ENCODE measurements at places on chromosomes 7 and 10.

GRCh38 chr10:124323806-124324205 lies 94.9 kb downstream of the OAT start:
- no peak for DNase-seq

GRCh38 chr7:128166603-128167041 lies 74.5 kb upstream of the LEP start:
- no peak for DNase-seq

DNA sequence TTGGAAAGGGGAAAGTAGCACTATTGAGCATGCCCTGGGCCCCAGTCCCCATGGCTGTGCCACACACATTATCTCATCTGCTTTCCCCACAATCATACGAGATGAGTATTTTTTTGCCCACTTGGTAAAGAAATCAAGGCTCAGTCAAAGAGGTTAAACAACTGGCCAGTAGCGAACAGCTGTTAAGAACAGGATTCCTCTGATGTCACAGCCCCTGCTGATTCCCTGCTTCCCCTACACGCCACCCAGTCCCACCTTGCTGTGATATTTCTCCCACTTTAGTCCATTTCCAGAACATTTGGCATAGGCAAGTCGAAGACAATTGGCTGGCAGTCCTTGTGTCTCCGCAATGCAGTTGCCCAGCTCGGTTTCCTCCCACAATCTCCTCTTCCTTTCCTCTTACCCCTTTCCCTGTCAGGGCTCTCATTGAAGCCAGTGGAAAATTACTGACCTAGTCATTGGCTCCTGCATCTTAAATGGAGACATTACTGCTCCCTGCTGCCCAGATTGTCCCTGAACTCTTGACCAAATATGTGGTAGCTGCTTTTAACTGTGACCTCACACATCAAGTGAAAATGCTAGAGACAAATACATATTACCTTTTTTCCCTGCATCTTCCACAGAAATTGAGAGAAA lies 56.5 kb upstream of the EEPD1 start:
- DNase-seq, result no peak

GRCh38 chr7:74454021-74454924 lies 567 bp downstream of the GTF2IRD1 start:
- DNase-seq, result no peak

GRCh38 chr10:102918817-102919245 lies 737 bp downstream of the CNNM2 start:
- no peak for DNase-seq

DNA sequence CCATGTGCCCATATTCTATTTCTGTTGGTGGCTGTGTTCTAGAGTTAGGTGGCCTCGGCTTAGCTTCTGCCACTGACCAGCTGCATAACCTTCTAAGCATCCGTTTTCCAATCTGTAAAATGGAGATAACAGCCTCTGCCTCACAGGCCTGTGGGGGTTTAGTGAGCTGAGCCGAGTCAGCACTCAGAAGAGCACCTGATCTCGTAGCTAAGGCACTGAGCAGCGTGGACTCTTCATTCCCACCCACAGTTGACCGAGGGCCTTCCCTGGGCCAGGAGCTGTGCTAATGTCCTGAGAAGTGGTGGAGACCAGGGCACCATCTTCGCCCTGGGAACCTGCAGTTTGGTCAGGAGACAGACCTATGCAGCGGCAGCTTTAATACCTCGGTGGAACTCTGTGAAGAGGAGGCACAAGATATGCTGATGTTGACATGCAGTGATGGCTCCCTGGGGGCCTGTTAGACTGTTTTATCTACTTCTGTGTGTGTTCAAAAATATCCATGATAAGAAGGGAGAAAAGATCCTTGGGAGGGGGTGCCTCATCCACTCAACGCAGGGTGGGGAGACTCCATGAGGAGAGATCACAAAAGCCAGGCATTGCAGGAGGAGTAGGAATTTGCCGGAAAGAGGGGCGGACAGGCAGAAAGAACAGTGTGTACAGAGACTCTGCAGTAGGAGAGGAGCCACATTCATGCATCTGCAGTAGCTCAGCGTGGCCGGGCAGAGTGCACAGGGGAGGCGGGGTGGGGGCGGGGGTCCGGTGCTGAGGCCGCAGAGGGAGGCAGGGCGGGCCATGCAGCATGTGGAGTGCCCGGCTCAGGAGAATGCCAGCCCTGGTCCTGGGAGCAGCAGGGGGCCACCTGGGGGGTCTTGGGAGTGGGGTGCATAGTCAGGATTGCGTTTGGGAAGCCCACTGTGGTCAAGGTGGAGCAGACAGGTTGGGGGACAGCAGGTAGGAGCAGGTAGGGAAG lies 136.8 kb downstream of the C10orf105 start:
- DNase-seq, result no peak

DNA sequence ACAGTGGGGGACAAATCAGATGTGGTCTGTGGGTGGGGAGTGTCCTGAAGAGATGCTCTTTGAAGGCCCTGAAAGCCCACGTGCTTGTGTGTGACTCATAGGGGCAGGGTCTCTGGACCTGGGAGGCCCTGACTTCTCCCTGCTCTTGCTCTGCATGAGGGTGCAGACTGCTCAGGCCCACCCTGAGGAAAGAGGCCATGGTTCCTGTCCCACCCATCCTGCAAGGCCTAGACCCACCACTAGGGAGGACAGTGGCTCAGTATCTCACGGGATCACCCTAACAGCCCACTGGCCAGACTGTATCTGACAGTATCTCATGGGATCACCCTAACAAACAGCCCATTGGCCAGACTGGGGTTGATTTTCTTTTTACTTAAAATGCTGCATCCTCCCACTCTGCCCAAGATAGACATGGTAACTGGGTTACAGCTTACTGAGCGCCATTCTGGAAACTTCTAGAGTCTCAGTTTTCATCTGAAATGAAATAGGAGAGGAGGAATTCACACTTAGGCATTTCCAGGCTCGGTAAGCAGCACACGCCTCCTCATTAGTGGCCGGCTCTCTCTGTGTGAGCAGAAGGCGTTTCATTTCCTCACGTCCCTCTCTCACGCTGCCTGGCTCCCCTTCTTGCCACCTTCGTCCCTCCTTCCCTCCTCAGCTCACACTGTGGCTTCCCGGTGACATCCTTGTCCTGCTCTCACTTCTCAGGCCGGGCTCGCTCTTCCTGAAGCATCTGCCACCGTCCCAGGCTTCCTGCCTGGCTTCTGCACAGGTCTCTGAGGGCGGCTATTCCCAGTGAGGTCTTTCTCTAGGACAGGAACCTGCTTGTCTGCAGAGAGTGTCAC lies 242.6 kb downstream of the GLRX3 start:
- DNase-seq, result no peak

GRCh38 chr7:123677061-123677715 lies 21.5 kb downstream of the LMOD2 start:
- DNase-seq, result no peak

DNA sequence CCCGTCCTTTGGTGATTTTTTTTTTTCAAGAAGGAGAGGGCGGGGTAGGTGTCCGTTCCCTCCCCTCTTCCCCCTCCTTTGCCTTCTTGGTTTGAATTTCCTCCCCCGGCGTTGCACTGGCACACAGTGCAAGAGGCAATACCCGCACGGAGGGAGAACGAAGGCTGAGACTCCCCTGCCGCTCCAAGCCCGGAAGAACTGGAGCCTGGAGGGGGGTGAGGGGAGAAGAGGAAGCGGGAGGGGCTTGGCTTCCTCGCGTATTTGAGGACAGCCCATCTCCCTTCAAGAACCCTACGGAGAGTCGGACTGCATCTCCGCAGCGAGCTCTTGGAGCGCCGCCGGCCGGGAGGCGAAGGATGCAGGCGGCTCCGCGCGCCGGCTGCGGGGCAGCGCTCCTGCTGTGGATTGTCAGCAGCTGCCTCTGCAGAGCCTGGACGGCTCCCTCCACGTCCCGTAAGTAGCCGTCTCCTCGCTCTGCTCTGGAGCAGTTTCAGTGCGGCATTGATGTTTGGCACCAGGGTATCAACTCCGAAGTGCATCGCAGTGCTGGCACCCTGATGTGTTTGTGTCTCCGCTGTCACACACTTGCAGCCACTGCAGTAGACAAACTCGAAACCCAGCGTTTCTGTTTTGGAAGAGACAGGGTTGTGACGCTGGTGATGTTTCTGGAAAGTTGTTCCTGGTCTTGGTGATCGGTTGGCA lies at the start of gene CNTNAP2:
Gene CNTNAP2, plus strand, starts transcription at position 281 of the 702 bp plus-strand sequence. Its CDS starts 76 bp downstream, at position 357.
- DNase-seq, result no peak

Data from HS-5 (cell line).